ENCODE measurements at places on chromosomes 2 and 18.

DNA sequence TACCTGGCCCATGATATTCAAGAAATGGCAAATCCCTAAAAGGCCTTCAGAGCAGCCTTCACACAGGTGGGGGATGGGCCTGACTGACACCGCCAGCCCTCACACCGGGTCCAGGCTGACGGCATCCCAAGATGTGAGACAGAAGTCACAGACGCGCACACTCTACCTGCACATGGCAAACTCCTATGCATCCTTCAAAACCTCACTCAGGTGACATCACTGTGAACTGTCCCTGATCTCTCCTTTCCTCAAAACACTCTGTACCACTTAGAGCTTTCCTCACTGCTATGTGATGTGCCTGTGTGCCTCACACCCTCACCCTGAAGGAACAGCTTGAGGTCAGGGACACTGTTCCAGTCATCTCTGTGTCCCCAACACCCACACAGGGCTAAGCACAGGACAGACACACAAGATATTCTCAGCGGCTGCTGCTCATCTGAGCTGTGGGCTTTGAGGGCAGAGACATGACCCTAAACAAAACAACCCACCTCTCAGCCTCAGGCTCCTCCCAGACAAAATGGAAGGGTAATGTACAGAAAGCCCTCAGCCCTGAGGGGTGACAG, 27.5 kb downstream of the BIN1 start:
- DNase-seq, result no peak

GRCh38 chr2:192749611-192750200, 555.0 kb upstream of the TMEFF2 start:
- DNase-seq, result no peak

DNA sequence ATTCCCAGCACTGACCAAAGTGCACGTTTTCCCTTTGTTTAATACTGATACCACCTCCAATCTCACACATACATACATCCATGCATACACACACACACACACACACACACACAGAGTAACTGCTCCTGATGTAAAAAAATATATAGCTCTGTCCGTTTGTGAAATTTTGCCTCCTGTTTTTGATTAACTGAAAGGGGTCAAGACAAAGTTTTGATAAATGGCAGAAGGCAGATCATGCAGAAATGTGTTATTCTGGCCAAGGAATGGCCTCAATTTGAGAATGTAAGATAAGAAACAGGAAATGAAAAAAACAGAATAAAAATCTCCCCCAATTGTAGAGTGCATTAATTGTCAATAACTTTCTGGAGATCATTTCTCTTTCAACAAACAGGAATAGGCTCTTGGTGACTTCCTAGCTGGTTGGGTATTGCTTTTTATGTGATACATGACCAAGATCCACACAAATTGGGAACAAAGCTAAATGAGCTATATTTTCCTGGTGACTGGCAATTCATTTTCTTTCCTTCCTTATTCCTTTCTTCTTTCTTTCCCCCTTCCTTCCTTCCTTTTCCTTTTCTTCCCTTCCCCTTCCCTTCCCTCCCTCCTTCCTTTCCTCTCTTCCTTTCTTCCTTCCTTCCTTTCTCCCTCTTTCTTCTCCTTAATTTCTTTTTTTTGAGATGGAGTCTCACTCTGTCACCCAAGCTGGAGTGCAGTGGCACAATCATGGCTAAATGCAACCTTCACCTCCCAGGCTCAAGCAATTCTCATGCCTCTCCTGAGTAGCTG, 88.9 kb upstream of the PMAIP1 start:
- DNase-seq, result no peak

DNA sequence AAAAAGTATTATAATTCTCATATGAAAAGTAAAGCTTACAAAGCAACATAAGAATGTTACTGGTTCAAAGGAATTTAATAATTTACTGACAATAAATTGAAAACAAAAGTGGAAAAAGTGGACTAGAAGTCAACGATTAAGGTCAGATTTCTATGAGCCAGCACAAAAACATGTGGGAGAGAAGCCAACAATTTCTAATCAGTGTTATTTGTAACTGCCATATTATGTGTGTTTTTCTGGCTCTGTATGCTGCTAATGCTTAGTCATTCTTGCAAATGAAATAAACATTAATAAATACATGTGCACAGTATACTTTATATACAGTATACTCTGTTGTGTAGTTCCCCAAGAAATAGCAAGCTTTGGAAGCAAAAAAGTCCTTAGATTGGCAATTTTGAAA, 301.3 kb upstream of the RGPD4 start:
- DNase-seq, result no peak

DNA sequence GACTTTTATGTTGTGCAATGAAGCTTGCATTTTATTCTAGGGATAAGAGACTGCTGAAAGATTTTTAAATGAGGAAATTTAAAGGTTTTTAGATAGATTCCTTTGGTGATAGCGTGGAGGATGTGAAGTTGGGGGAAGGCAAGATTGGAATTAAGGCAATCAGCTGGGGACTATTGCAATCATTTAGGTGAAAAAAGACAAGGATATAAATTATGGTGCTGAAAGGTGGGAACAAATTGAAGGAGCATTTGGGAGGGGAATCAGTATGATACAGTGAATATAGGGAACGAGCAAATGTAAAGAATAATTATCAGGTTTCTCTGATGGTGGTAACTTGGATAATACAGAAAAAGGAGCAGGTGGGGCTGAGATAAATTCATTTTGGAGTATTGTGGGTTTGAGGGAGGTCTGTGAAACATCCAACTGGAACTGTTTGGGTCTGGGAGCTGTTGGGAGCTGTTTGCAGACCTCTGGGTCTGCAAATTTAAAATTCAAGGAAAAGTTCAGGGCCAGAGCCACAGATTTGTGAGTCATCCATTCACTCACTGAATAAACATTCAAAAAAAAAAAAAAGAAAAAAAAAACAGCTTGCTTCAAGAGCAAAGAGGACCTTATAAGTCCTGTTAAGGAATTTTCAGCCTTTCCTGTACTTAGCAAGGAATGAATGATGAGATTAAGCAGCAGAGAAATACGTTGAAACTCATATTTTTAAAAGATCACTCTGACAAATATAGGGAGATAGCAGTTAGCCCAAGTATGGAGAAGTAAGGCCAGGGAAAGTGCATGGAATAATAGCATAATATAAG, 257.5 kb upstream of the FN1 start:
- DNase-seq, result no peak

DNA sequence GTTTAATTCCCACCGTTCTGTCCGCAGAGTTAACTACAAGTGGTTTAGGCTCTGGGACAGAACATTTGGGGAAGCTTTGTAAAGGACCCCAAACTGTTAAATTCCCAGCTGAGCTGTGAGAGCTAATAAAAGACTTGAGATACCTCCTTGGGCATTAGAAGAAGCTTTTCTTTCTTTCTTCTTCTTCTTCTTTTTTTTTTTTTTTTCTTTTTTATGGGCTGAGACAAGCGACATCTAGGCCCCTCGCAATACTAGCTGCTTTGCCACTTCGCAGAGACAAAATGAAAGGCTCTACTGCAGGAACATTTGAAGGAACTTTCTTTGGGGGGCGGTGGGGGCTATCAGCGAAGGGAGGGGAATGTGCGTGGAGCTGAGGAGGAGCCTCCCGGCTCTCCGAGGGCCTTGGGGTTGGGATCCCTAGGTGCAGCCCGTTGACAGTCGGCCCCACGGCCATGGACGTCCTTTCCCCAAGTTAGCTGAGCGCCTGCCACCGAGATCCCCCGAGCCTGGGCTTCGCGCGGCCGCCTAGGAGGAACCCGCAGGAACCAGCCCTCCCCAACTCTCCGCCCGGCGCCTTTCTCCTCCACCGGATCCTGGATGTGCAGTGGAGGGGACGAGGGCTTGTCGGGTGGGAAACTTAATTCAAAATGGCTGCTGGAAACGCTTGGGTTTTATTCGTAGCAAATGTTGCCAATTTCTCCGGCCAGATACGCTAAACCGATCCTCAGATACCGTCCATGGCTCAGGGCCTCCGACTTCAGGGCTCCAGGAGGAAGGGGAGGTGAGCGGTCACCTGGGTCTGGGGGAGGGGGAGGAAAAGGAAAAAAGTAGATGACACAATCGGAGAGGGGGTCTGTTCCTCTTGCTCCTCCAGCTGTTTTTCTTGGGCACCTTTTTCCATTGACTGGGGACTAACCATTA, 4.2 kb downstream of the MEIS1 start:
- no peak for DNase-seq

GRCh38 chr18:54528942-54529376, 62.1 kb upstream of the DYNAP start:
- no peak for DNase-seq

DNA sequence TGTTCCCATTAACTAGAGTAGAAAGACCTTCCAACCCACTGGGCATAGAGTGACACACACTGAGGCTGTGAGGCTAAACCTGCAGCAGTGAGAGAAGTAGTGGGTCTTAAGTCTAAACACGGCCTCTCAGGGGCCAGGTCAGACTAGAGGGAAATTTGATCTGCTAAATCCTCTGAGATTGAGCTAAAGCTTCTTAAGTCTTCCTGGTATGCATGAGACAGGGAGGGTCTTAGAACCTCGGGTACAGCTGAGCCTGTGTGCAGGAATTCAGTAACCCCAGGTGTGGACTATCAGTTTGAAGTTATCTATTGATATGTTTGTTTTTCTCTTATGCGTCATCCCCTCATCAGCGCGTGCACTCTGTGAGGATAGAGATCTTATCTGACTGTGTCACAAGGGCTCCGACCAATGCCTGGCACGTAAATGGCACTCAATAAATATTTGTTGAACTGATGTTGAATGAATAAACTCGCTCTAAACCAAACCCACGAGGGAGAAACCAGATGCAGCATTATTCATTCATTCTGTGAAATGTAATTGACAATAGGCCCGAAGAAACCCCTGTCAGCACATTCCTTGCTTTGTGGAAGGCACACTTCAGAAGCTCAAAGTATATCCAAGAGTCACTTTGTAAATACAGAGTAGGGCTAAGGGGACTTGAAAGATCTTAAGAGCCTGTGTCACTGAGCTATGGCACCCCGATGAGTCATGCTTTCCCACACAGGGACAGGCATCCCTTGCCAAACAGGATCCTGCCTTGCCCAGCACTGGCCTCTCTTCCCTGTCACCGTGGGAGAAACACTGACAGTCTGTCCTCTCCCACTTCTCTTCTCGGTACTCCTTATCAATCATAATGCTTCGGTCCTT, 21.7 kb upstream of the RAB10 start:
- DNase-seq, result peak; percentile 60

- no peak for DNase-seq
Measured at GRCh38 chr2:26959331-26959730, 11.1 kb upstream of the MAPRE3 start.

GRCh38 chr2:142545036-142545435, 332.4 kb upstream of the KYNU start:
- DNase-seq, result no peak

DNA sequence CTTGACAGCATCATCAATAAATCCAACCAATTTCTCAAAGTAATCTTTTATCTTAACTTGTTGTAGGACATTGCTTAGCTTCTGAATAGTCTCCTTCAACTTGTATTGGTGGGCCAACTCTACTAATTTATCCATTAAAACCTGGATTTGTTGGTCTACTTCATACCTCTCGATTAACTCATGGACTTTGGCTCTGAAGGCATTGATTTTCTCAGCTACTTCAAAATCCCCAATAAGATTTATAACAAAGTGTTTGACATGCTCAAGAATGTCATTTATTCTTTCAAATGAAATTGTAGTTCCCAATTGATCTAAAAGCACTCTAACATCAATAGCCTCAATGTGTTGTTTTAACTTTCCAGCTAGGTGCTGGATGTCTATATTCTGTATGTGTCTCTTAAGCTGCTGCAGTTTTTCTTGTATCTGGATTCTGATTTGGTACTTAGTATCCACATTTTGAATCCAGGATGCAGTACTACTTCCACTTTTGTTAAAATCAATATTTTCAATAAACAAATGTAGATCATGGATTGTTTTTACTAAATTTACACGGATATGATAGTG, 34.1 kb downstream of the APOB start:
- no peak for DNase-seq

Data from body of pancreas (tissue), 4 donors.